ENCODE measurements at places on chromosomes 5 and 9.

DNA sequence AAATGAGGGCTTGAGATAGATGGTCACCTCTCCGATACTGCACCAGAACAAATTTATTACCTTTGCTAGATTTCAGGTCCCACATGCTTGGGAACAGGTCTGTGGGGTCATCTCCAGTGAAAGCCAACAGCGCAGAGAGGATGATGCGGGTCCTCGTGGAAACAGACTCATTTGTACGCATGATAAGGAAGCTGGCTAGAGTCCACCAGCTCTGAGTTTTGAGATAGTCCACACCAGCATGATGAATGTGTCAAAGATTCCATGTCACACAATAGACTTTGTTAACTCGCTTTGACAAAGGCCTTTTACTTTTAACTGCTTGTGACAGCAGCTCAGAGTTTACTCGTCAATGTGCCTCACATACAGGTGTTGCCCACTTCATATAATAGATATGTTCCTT lies 105.4 kb upstream of the TBCA start:
- no peak for DNase-seq

DNA sequence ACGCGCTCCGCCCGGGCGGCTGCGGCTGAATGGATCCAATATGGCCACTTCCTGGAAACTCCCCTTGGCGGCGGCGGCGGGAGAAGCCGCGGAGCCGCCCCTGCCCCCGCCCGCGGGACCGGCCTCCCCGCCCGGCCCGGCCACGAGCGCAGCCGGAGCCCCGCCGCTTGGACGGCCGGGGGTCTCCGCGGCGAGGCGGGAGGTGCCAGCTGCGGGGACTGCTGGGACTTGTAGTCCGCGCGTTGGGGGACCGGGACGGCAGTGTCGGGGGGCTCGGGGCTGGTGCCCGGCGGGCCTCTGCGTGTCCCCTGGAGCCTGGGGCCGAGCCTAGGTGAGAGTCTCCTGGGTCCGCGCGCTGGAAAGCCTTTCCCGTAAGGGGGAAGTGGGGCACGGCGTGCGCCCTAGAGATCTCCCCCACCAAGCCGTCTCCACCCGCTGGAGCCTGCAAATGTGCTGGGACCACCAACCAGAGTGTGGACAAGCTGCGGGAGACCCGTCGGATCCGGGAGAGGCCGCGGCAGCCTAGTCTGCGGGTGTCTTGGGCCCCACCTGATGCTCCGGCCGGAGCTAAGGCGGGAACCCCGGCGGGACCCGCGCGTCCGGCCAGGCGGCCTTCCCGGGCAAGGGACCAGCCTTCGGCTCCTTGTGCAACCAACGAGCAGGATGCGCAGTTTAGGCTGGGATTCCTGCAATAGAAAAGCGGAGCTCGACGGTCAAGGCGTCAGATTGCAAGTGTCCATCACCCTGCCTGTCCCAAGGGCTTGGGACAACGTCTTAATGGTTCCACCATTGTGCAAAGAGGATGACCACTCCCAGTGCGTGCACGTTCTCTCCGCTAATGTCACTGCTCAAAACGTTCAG lies at the start of gene SEPTIN8:
TSS of gene SEPTIN8 (minus strand) at position 31 of the 861 bp plus-strand sequence. CDS start 102 bp downstream, outside the sequence.
- DNase-seq, result peak; percentile 20

GRCh38 chr9:94084314-94084713 lies at the start of gene PTPDC1:
PTPDC1 (plus strand) TSS chr9:94084464; CDS start chr9:94084531, 67 bp downstream.
- DNase-seq, result peak; percentile 65

- DNase-seq, result peak; percentile 32
These were observed 117.5 kb upstream of the OR13F1 start for GRCh38 chr9:104386425-104387069.

GRCh38 chr9:128554155-128554862 lies 1.9 kb downstream of the SPTAN1 start:
- DNase-seq, result peak; percentile 80

DNA sequence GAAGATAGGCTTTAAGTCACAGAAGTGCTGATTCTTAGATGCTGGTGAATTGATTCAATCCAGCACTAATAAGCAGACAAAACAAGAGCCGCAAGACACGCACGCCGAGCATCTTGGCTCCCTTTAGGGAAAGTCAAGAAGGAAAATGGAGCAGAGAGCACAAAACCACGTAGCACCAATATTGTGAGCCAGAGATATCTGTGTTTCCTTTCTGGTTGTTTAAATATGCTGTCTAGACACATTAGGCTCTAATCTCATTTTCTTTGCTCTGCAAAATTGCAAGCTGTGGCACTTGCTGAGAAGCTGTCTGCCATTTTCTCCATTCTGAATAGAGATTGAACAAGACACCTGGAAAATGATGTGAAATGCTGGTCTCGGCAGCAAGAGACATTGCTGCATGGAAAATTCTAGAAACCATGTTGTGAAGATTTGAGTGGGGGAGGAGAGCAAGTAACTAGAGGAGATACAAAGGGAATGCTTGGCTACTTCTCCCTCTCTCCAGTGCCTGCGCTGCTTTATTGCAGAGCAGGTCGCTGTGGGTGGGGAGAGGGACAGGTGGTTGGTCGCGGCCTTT lies 336.3 kb downstream of the MED10 start:
- DNase-seq, result no peak

DNA sequence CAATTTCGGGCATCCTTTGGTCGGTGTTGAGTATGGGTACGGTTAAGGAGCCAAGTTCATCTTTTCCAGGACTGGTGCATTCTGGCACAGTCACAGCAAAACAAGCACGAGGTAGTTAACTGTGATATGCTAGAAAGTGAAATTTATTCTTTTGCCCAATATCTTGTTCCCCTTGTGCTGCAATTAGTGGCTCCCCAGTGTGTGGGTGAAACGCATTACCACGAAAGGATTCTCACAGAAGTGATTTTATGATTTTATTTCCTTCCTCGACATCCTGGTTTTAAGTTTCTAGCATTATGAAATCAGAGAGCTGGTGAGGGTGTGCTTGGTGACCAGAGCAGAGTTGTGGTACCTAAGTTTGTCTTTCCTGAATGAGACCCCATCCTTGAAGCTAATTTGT lies 1.5 kb downstream of the FRMPD1 start:
- no peak for DNase-seq

DNA sequence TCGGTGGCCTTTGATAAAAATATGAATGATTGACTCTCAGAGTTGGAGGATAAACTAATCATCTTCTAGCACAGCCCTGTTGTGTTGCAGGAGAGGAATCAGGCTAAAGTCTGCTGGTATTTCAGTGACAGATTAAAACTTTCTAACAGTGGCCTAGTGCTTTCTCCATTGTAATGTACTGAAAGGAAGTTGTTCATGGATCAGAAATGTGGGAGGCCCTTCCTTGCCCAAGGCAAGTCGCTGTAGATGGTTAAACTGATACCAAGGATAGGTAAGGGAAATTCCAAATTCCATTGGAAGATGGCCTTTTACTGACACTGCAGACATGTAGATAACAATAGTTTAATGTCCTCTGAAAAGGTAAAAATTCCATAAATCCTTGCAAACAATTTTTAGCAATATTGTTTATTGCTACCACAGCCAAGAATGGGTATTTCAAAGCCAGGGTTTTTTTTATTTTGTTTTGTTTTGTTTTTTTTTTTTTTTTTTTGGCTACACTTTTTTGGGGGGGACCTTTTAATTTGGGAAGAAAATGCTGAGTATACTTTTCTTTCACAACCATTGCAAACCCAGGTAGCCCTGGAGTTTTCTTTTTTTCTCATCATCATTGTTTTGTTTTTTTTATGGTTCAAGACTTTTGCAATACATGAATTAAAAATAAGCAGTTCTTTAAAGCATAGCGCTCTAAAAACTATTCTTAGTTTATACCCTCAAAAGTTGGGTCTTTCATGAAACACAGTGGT lies 35.5 kb downstream of the WDR36 start:
- DNase-seq, result no peak

GRCh38 chr5:10229306-10230048 lies 20.2 kb downstream of the ATPSCKMT start:
- DNase-seq, result peak; percentile 16

All from amniotic stem cell (primary cell).